ENCODE measurements at places on chromosomes 16 and 17.

- DNase-seq, result no peak
- no peaks in the 10 kb centered on the region for H3K4me1 ChIP-seq
- H3K4me3 ChIP-seq, result no peak overlapping the region
- no peaks in the 10 kb centered on the region for H3K27me3 ChIP-seq
- no peak overlapping the region for H3K27ac ChIP-seq
- H3K36me3 ChIP-seq, result no peaks in the 10 kb centered on the region
Observed at GRCh38 chr16:11401161-11402050, 56.1 kb downstream of the RMI2 start.

GRCh38 chr16:71467810-71468209 is 5.8 kb upstream of the ZNF23 start:
- H3K4me1 ChIP-seq, result no peaks in the 10 kb centered on the region
- H3K36me3 ChIP-seq, result no peaks in the 10 kb centered on the region
- no peak overlapping the region for H3K27ac ChIP-seq

DNA sequence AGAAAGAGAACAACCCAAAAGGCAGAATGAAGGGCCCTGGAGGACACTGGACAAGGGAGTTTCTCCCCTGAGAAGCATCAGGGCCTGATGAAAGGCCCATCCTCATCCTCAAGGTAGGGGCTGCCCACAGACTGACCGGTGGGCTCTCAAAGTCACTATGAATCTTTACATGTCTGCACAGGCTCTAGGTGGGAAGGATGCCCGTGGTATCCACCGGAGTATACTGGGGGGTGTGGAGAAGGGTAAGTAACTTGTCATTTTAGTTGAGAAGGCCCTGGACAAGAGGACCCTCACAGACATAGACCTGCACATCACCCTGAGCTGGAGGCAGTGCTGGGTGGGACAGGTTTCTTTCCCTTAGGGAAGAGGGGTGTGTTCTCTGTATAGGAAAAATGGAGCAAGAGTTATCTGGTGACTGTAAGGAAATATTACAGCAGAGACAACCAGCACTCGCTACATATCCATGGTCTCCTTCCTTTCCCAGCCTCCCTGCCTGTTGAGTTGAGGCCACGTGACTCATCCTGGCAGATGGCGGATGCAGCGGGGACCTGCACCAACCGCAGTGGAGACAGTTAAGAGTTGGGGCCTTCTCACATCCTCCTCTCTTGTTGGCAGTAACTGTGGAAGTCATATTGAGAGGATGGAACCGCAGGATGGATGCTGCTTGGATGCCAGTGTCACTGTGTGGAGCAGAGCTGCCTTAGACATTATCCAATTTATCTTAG is 45.6 kb upstream of the KCNJ12 start:
- H3K27me3 ChIP-seq, result no peaks in the 10 kb centered on the region
- H3K36me3 ChIP-seq, result no peaks in the 10 kb centered on the region
- H3K4me1 ChIP-seq, result no peaks in the 10 kb centered on the region
- no peak overlapping the region for H3K27ac ChIP-seq

DNA sequence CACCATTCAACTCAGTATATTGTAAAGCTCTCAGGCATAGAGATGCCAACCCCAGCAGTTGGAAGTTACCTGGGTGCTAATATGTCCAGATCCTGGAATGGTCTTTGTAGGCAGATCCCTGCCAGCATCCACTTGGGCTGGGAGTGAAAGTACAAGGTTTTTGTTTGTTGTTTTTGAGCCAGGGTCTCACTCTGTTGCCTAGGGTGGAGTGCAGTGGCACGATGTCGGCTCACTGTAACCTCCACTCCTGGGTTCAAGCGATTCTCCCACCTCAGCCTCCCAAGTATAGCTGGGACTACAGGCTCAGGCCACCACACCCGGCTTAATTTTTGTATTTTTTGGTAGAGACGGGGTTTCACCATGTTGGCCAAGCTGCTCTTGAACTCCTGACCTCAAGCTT is 177.6 kb downstream of the IRF8 start:
- no peak for DNase-seq
- H3K4me3 ChIP-seq, result no peak overlapping the region
- no peaks in the 10 kb centered on the region for H3K4me1 ChIP-seq
- no peak overlapping the region for H3K27ac ChIP-seq

DNA sequence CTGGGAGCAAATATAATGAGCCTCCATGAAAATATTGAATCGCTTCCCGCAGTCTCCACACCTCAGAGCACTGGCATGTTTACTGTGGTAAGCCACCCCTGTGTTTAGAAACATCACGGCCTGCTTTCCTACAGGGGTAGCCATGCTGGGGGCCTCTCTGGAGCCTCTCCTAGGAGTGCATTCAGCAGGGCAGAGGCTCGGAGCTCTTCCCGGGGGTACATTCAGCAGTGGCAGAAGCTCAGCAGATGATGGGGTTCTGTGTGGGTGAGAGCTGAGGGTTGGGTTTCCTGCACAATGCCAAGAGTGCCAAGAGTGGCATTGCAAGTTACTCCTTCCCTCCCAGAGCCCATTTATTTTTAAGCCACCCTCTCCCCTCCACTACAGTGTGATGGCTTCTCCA is 386.6 kb downstream of the SEC14L1 start:
- H3K4me3 ChIP-seq, result no peak overlapping the region
- no peak overlapping the region for H3K27ac ChIP-seq
- DNase-seq, result no peak
- no peaks in the 10 kb centered on the region for H3K4me1 ChIP-seq
